A172 (cell line): ENCODE measurements at places on chromosomes 1 and 21. TPM values are rescaled to one million over a fixed set of nuclear protein-coding genes. Genes with fewer than 3 reads are reported as not detected.

PRMT6 gene
- 3.7 and 4.7 TPM in 2 replicates for total RNA-seq

IL20 gene
- total RNA-seq, result not detected in 2 replicates

HSF2BP gene
- total RNA-seq, result 8.8 and 9.1 TPM in 2 replicates

RIPK4 gene
- total RNA-seq, result 0.07 and 0.55 TPM in 2 replicates

FAM76A gene
- total RNA-seq, result 8.6 and 9.4 TPM in 2 replicates

GJB5 gene
- total RNA-seq, result 0.29 TPM in 1 of 2 replicates, not detected in the other

PWP2 gene
- 44.4 and 56.9 TPM in 2 replicates for total RNA-seq

IL12RB2 gene
- total RNA-seq, result not detected in 2 replicates

DNM3 gene
- total RNA-seq, result 0.90 and 1.0 TPM in 2 replicates

OR2T2 gene
- total RNA-seq, result not detected in 2 replicates

AK5 gene
- 2.0 and 9.0 TPM in 2 replicates for total RNA-seq

MAN1C1 gene
- total RNA-seq, result 0.67 and 1.5 TPM in 2 replicates

CSMD2 gene
- 1.5 and 2.6 TPM in 2 replicates for total RNA-seq

FLG2 gene
- not detected in 2 replicates for total RNA-seq

GJC2 gene
- total RNA-seq, result 6.6 and 16.8 TPM in 2 replicates

LDLRAP1 gene
- 8.0 and 12.7 TPM in 2 replicates for total RNA-seq

MYOC gene
- not detected in 2 replicates for total RNA-seq

CFAP45 gene
- total RNA-seq, result 2.4 and 3.7 TPM in 2 replicates

DCDC2B gene
- not detected in 2 replicates for total RNA-seq

GPATCH3 gene
- total RNA-seq, result 5.0 and 5.9 TPM in 2 replicates

SPRR4 gene
- not detected in 2 replicates for total RNA-seq

C1orf53 gene
- 21.2 and 34.3 TPM in 2 replicates for total RNA-seq

FCRL6 gene
- 0.24 TPM in 1 of 2 replicates, not detected in the other for total RNA-seq

LCE3E gene
- not detected in 2 replicates for total RNA-seq

MYBPH gene
- 0.36 and 0.38 TPM in 2 replicates for total RNA-seq

ZYG11A gene
- 6.8 and 7.7 TPM in 2 replicates for total RNA-seq

LEFTY2 gene
- not detected in 2 replicates for total RNA-seq

CZIB gene
- 51.1 and 58.8 TPM in 2 replicates for total RNA-seq

REN gene
- 0.62 TPM in 1 of 2 replicates, not detected in the other for total RNA-seq

CHI3L1 gene
- total RNA-seq, result 0.24 and 3.3 TPM in 2 replicates

ADAMTSL4 gene
- total RNA-seq, result 0.38 and 2.3 TPM in 2 replicates

ZNF326 gene
- total RNA-seq, result 1.2 and 3.2 TPM in 2 replicates

SLC27A3 gene
- 1.8 and 2.2 TPM in 2 replicates for total RNA-seq

OLFML3 gene
- total RNA-seq, result 26.8 and 31.2 TPM in 2 replicates

CLCA1 gene
- total RNA-seq, result not detected in 2 replicates

MTARC1 gene
- total RNA-seq, result not detected in 2 replicates

FNDC10 gene
- total RNA-seq, result not detected in 2 replicates

MX1 gene
- 10.1 and 11.4 TPM in 2 replicates for total RNA-seq
